NCI-H1930 (cell line): ENCODE measurements at places on chromosomes 12 and 14.

DNA sequence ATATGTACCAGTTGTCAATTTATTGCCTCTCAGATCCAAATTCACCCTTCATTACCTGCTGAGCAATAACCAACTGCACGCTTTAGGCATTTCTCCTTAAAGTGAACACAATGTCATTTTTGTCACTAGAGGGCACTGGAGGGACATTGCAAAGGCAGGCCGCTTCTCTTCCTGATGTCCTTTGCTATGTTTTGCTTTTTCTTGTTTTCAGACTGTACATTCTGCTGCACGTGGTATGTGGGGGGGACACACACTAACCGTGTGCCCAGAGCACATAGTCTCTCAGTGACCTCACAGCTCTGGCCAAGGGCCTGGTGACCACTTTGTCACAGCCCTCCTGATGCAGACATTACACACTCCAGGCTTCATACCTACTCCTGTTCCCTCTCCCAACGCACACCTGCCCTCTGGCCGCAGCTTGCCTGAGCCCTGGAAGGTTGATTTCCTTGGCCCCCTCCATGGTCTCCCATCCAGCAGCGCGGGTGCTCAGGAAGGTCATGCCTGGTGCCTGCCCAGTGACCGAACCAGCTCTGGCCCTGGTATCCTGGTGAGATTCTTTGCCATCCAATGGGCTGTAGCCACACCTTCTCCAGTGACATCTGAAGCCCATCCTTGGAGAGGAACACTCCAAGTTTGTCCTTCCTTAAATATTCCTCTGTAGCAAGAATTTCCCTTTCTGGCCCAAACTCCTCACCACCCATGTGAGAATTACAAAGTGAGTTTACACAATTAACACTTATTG, 39.9 kb downstream of the MYO1H start:
- peak; percentile 24 for DNase-seq

DNA sequence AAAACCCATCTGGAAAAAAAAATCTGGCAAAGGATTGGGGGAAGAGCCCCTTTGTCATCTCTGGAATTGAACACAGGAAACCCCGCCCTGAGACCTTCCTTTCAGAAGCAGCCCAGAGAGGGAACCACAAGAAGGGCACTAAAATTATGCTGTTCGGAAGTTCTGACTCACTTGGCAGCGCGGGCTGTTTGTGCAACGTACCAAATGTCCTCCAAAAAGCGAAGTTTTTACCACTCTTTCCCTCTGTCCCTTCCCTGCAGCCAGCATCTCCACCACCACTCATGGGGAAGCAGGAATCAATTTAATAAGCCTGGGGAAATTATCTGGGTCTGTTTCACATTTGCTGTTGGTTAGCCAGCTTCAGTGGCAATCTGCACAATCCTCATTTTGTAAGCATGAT, 3.2 kb upstream of the SYNE3 start:
- DNase-seq = no peak

- DNase-seq = no peak
Observed at GRCh38 chr12:20588042-20588441, 107.1 kb upstream of the SLCO1C1 start.

DNA sequence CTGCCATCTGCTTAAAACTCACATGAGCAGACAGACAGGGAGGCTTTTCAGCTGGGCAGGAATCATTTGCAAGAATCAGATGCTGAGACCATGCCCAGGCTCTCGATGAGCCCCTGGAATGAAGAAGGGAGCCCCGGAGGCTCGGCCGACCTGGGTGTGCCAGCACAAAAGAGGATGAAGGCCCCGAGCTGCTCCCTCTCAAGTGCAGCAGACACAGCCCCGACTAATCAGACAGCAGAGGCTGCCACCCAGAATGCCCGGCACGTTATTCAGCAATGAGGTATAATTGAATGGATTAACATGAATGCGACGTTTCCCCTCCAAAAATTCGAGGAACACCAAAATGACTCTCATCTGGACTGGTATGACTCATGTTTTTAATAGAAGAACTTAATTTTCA, 58.9 kb downstream of the BCL11B start:
- no peak for DNase-seq

- no peak for DNase-seq
Observed at GRCh38 chr12:68198507-68199086, 27.0 kb downstream of the IL26 start.

DNA sequence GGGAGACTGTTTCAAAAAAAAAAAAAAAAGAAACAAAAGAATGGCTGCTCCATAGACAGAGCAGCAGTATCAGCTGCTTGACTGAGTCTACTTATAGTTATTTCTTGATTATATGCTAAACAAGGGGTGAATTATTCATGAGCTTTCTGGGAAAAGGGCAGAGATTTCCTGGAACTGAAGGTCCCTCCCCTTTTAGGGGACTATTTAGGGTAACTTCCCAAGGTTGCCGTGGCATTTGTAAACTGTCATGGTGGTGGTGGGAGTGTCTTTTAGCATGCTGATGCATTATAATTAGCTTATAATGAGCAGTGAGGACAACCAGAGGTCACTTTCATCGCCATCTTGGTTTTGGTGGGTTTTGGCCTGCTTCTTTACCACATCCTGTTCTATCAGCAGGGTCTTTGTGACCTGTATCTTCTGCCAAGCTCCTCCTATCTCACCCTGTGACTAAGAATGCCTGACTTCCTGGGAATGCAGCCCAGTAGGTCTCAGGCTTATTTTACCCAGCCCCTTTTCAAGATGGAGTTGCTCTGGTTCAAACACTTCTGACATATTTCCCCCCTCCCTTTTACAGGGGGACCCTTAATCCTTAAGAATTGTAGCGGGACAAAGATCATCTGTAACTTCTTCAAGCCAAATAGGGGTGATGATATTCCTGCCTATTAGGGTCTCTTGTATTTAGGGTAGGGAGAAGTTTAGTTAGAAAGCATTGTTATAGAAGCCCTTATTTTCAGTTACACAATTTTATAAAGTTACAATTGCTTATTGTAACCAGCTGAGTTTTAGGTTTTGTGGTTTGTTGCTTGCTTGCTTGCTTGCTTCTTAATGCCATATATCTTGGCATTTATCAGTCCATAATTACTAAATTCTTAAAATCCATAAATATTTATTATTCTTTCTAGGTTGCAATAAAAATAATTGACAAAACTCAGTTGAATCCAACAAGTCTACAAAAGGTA, 42.5 kb downstream of the MARK3 start:
- DNase-seq = no peak

DNA sequence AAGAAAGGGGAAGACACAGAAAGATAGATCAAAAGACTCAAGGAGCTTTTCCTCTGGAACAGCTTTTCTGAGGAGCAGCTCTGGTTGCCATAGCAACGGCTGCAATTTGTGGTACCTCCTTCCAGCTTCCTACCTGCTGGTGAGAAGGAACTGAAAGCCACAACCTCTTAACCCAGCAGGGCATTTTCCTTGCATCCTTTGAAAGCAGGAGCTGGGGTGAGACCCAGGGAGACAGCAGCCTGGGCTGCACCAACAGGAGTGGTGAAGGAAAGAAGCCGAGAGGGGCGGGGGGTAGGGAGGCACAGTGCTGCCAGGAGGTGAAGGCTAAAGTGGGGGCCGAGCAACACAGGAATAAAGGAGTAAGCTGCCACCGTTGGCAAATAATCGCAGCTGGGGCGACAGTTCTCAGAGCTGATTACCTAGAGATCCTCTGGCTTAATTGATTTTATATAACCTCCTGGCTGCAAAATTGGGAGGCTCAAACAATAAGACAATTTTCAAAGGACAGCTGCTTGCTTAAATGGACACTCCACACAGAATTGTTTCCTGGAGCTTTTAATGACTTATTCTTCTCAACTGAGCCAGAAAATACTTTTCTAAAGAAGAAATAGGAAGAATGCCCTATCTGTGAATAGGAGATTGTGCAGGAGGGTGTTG, 129.4 kb downstream of the RPAP3 start:
- DNase-seq = peak; percentile 97

GRCh38 chr12:2834581-2835491, at the start of gene NRIP2:
Gene NRIP2 (minus strand): TSS chr12:2835035. CDS start chr12:2834983, 52 bp downstream.
- no peak for DNase-seq

GRCh38 chr14:22506778-22507351, 82.2 kb downstream of the DAD1 start:
- no peak for DNase-seq

- no peak for DNase-seq
Observed at GRCh38 chr14:26775765-26776563, 178.1 kb upstream of the NOVA1 start.

GRCh38 chr12:29066011-29066588, 83.0 kb upstream of the FAR2 start:
- DNase-seq = no peak

DNA sequence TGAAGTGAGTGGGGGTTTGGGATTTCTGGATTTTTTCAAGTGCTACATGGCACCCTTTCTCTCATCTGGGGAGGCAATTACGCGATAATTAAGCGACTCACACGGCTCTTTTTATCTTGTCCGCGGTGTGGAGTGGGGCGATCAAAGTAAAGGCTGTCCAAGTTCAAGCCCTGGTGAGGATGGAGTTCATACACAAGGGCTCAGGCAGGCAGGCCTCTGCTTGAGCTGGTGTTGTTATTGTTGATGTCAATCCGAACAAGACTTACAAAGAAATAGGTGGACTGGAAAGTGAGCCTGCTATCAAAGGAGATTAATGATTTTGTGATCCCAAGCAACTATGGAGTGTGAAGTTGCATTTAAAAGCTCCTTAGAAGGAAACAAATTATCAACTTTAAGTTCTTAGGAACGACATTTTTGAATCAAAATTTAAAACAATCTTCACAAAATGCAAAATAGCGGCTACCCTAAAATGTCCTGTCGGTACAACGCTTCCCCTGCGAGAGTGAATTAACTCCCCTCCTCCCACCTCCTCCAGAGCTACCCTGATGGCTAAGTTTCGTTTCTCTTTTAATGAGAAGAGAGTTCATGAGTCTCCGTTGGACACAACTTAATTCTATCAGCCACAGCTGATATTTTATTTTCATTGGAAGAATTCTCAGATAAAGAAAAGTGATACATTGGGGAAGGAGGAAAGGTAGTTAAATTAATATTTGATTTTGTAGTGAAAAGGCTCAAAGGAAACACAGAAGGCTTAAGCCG, 5.9 kb downstream of the FOXA1 start:
- DNase-seq = no peak

GRCh38 chr14:104967386-104968152, 10.6 kb downstream of the AHNAK2 start:
- DNase-seq = no peak

GRCh38 chr14:54332490-54332889, 64.3 kb upstream of the CDKN3 start:
- DNase-seq = no peak

- no peak for DNase-seq
Observed at GRCh38 chr12:117003883-117004404, 93.2 kb downstream of the FBXW8 start.

DNA sequence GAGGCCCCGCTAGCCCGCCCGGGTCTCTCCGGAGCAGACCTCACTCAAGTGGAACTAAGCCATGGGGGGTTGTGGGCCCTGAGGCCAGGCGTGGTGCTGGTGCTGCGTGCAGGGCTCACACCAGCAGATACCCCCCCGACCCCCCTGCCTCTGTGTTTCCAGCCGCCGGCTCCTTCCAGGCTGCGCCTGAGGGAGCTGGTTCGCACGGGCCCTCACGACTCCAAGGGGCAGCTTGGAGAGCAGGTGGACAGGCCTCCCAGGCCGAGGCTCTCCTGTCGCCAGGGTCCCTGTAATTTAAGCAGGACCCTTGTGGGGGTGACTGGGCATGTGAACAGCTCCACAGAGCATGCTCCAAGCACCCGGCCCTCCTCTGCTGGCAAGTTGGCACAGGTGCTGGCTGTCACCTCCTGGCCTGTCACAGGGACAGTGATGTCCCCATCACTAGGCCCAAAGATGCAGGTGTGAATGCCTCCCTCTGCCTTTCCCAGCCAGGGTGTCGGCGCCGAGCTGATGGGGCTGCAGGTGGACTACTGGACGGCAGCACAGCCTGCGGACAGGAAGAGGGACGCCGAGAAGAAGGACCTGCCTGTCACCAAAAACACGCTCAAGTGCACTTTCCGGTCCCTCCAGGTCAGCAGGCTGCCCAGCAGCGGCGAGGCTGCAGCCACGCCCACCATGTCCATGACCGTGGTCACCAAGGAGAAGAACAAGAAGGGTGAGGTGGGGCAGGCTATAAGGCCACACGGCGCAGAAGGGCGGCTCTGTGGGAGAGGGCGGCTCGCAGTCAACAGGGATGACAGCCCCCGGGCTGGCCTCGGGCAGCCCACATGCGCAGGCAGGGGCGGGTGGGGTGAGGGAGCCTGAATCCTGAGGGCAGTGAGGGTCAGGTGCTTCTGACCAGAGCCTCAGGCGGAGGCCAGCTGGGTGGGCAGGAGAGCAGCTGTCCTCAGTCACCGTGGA, 5.9 kb upstream of the TEX22 start:
- DNase-seq = no peak

- DNase-seq = no peak
Observed at GRCh38 chr12:91357381-91357780, 174.8 kb upstream of the DCN start.

GRCh38 chr12:71848212-71848611, 8.7 kb downstream of the TBC1D15 start:
- no peak for DNase-seq

DNA sequence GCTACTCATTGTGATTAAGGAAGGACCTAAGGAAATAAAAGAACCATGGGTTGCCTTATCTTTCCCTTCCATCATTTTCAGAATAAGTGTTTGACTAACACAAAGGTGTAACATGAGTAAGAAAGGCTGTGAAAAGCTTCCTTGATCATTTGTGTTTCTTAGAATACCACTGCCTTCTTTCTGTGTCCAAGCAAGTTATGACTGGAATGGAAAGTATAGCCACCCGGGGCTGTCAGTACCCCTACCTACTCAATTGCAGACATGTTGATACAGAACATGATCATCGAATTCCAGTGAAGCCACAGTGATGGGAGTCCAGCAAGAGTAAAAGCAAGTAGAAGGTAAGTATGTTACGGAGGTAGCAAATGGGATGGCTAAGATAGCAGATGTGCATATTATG, 209.8 kb downstream of the PELI2 start:
- no peak for DNase-seq

DNA sequence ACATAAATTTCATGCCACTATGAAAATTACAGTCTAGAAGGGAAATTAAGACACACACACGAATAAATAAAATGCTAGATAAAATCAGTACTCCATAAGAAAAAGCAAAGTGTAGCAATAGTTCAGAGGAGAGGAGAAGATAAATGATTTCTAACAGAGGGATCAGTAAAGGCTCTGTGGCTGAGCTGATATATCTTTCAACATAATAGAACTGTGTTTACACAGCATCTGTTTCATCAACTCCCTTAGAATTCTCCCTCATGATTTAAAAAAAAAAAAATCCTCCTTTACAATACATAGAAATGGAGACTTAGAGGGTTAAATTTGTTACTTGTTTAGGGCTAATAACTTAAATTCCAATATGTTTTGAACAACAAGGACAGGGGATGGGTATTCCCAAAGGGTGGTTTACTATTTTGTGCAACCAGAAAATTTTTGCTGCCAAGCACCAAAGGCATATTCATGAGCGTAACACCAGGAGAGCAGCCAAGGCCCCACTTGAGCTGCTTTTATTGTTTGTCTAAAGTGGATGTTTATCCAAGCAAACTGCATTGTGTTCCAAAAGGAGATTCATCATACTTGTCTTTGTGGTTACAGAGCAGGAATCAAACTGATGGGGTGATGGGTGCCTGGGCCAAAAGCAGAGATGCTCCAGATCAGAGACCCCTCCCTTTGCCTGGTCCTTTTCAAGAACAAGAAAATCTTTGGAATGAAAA, 162.7 kb downstream of the BMP4 start:
- DNase-seq = no peak
